ENCODE measurements at places on chromosomes 12 and 14.

GRCh38 chr12:57104292-57104910 is 6.8 kb downstream of the STAT6 start:
- no peak for DNase-seq

GRCh38 chr12:78118036-78118435 is 287.3 kb downstream of the NAV3 start:
- no peak for DNase-seq

GRCh38 chr12:18345021-18345735 is 83.9 kb downstream of the PIK3C2G start:
- DNase-seq = no peak

DNA sequence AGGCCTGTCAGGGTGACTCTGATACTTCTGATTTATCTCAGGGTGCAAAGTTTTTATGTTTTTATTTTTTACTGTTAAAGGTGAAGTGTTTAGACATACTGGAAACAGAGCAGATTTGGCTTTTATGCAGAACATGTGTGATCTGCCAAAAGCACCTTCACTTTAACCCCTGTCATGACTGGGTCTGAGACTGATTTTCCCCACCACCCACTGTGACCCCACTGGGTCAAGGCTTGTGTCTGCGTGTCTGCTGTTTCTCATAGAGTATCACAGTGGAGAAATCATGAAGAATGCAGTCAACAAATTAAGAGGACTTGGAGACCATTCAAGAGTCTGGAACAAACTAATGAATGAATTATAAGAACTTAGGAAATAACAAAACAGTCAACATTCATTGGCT is 131.2 kb downstream of the SPTSSA start:
- no peak for DNase-seq

DNA sequence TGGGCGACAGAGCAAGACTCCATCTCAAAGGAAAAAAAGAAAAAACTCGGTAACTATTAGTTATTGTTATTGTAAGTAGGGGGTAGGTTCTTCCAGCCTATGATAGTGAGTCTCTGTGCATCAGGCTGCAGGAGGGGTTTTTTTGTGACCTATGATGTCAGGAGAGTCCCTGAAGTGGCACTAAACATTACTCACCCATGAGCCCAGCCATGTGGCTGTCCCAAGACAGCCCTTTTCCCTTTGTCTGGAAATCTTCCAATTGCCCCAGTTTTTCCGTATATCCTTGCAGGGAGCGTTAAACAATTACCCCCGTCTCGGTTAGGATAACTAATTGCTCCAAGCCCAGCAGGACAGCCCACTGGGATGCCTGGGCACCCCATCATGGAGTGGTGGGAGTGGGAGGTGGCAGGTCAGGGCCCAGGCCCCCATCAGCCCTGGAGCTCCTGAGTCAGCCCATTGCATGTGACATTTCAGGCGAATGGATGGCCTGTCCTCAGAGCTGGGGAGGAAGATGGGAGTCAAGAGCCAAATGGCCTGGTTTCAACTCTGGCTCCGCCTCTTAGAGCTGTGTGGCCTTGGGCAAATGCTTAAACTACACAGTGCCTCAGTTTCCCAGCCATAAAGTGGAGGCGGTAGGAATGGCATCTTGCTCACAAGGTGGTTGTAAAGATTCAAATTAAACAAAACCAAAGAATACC is 16.4 kb downstream of the PHETA1 start:
- no peak for DNase-seq

Data from COR-L47 (cell line).